Stimulated activated CD8-positive, alpha-beta memory T cell treated with anti-CD3 and anti-CD28 coated beads, Interleukin-4, amount 100 ng/mL, for 1 hour (primary cell): ENCODE measurements at places on chromosomes 2 and 18.
A peak's percentile ranks its signal among the peaks of the same experiment; 100 is the strongest.

GRCh38 chr18:37567994-37568359 is 2.4 kb upstream of the CELF4 start:
- DNase-seq = no peak

DNA sequence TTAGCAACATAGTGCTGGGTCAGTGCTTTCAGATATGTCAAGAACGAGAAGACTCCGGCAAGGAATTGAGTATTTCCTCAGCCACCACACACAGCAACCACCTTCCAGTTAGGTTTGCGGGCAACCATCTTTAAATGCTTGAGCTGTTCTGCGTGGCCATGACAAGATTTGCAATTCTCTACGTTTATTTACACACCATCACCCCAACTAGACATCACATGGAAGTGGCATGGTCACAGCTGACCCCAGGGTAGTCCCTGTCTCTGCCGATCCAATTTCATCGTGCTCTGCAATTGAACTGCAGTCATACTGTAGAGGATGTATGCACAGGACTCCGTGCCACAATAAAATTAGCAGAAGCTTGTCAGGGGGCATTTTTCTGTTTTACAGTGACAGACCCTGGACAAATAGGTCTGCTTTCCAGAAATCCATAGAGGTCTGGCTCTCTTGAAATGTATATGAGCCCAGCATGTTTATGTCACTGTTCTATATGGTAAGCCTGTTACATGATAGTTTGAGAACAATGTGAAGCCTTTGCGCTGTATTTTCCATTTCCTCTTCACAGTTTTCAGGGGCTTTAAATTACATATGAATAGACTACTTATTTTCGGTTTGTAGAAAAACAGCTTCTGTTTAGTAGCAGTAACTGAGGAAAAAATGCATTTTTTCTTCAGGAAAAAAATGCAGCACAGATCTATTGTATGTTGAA is 605.2 kb downstream of the NR4A2 start:
- no peak for DNase-seq

- DNase-seq = peak; percentile 11
These were observed 54.2 kb upstream of the SEMA4C start for GRCh38 chr2:96923810-96924774.

GRCh38 chr2:103823847-103824246 is 1030.1 kb upstream of the POU3F3 start:
- DNase-seq = no peak

- no peak for DNase-seq
These were observed 142.6 kb downstream of the RAPGEF4 start for GRCh38 chr2:172878260-172878659.

DNA sequence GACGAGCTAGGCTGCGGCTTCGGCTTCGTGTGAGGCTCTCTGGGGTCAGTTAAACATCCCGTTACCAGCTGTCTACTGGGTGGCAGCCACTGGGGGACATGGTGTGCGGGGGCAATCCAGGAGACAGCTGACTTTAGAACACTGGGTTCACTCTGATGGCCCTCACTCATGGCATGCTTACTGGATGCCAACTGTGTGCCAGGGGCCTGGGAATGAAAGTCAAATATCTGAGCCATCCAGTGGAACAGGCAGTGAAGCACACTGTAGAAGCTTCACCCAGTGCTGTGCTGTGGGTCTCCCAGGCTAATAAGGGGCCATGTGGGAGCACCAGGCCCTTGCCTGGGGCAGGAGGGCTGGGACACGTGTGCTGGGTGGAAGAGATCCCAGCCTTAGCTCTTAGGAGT is 48.3 kb downstream of the GLI2 start:
- no peak for DNase-seq

DNA sequence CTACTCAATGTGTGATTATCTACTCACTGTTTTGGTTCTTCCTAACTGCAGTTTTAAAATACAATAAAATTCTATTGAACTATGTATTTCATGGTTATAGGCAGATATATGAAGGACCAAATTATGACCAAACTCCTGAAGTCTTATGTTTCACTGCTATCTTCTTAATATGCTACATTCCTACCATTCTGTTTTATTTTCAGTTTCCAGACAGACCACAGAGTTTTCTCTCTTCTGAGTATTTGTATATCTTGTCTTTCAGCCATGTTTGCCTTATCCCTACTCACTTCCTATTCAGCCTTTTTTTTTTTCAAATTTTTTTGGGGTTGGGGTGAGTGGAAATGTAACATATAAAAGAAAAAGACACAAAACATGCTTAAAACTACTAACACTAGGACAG is 6.3 kb downstream of the RFTN2 start:
- DNase-seq = no peak

GRCh38 chr2:234257859-234258561 is 207.5 kb downstream of the SPP2 start:
- no peak for DNase-seq

GRCh38 chr2:85244828-85245227 is 83.0 kb downstream of the TGOLN2 start:
- DNase-seq = no peak

DNA sequence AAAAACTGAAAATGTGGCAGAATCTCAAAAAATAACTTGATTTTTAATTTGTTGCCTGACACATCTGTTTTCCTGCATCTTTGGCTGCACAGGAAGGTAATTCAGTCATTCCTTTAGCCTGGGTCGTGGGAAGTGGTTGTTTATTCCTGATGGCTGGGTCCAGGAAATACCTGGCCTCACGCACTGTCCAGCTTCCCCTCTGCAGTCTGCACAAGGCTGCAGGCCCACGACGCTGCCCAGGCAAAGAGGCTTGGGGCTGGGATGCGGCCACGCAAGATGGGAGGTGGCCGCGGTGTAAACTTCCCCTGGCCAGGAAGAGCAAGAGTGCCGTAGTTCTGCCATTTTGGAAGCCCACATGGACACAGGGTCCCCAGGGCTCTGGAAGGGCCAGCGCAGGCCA is 28.2 kb downstream of the TSHZ1 start:
- no peak for DNase-seq

GRCh38 chr18:8264861-8265411 is 344.3 kb upstream of the RAB12 start:
- no peak for DNase-seq

- DNase-seq = no peak
These were observed 618.7 kb upstream of the ZEB2 start for GRCh38 chr2:145138626-145139025.

DNA sequence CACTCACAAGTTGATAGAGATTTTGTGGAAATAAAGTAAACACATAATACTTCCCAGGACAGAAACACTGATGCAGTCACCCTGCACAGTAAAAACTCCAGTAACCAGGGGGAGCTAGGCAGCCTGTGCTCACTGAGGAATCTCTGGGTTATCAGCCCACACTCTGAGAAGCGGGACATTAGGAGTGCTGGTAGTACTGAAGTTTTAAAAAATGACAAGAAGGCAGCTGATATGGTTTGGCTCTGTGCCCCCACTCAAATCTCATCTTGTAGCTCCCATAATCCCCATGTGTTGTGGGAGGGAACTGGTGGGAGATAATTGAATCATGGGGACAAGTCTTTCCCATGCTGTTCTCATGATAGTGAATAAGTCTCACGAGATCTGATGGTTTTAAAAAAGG is 31.4 kb downstream of the KCTD1 start:
- DNase-seq = no peak

- no peak for DNase-seq
These were observed 92.9 kb upstream of the SIX2 start for GRCh38 chr2:45102141-45102540.

GRCh38 chr2:219627103-219628100 is at the start of gene SLC4A3:
TSS of gene SLC4A3 (plus strand) at chr2:219627630. CDS start at chr2:219627993, 363 bp downstream.
- DNase-seq = no peak

- no peak for DNase-seq
These were observed 53.9 kb upstream of the SETBP1 start for GRCh38 chr18:44626807-44627206.

DNA sequence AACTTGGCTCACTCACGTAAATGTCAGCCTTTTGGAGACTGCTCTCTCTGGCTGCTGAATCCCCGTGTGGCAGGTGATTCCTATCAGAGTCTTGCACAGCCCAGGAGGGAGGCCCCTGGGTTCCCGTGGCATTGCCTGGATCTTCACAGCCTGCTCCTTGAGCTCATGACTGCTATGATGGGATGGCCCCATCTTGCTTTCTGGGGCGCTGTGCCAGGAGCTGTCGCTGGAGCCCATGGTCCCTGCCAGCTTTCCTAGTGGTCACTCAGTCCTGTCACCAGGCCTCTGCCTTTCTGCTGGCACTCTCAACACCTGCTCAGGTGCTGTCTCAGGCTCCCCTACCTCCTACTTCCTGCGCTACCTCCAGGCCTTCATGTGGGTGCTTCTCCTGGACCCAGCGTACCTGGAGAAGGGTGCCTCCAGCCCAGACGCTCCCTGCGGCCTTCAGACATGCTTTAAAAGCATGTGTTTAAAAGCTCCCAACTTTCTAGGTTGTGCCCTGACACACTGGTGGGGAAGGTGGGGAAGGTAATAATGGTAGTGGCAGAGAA is 110.1 kb downstream of the MCFD2 start:
- no peak for DNase-seq

DNA sequence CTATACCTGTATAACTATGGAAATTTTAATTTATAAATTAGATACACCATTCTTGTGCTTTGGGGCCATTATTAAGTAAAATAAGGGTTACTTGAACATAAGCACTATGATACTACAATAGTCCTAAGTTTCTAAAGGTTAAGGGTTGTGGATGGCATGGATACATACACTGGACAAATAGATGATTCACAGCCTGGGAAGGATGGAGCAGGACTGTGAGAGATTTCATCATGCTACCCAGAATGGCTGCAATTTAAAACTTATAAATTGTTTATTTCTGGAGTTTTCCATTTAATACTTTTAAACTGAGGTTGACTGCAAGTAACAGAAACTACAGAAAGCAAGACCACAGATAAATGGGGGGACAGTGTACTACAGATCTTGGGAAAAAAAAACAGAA is 295.8 kb upstream of the ZNF804A start:
- DNase-seq = no peak

DNA sequence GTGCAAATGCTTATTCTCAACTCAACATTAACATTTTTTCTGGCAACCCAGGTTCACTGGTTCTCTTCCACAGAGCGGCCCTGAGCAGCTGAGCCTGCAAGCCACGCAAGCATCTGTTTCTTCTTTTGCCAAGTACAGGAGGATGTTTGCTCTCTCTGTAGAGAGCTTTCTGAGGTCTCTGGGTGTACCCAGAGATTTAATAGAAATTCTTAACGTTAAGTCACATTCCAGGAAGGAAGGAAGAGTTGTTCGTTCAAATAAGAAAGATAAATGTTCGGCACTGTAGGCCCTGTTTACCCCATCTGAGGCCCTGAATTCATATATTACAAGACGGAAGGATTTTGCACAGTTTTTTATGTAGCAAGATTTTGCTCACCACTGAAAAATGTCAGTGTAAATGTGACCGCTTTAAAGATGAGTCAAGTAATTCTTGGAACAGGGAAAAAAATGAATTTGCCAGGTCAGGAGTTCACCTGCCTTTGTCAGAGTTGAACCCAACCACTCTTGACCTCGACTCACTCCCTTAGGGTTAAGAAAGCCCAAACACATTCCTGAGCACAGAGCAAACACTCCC is 30.1 kb downstream of the KCTD18 start:
- no peak for DNase-seq

- DNase-seq = no peak
These were observed 21.0 kb downstream of the ZSWIM2 start for GRCh38 chr2:186827862-186828492.

DNA sequence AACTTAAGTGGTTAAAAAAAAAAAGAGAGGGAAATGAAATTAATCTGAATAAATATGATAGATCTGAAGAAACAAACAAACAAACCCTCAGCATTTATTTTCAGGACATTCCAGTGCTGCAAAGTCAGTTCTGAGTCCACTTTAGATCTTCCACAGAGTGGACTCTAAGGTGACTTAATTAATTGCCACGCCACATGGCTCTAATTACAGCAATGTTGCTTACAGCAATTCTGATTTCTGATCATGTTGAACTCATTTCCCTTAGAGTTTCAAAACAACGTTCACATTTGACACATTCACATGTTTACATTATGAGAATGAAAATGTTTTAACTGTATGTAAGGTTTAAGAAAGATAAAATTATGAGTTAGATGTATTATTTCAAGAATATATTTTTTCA is 38.6 kb upstream of the RASGRP3 start:
- no peak for DNase-seq

GRCh38 chr2:142870526-142870925 is 6.9 kb upstream of the KYNU start:
- no peak for DNase-seq

GRCh38 chr2:238855891-238856580 is 8.2 kb downstream of the TWIST2 start:
- no peak for DNase-seq

DNA sequence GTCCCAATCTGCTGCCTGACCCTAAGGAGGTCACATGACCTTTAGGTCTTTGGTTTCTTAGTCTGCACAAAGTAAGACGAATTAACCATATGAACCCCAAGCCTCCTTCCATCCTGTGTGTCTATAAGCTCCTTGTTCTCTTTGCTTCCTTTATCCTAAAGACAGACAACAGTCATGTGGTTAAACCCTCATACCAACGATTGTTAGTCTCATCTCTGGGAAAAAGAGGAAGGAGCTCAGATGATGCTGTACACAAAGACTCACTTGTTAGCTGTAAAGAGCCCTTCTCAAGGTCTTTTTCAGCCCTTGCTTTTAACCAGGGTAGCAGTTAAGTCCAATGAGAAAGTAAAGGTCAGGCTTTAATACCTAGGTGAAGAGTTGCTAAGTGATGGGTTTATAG is 443.7 kb downstream of the TNS1 start:
- no peak for DNase-seq
